ENCODE measurements at places on chromosomes 2 and 18.

- no peak for DNase-seq
These were observed 63.2 kb downstream of the ADCY3 start for GRCh38 chr2:24856791-24857211.

DNA sequence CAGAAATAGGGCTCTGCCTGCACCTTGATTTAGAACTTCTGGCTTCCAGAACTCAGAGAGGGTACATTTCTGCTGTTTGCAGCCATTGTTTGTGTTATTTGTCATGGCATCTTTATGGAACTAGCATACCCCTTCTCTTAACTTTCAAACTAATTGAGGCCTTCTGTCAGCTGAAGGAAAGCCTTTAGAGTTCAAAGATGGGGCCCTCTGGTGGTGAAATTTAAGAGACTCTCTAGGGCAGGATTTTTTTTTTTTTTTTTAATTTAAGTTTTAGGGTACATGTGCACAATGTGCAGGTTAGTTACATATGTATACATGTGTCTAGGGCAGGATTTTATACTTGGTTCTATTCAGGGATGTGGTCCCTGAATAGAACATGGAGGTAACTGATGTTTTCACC lies 260.6 kb upstream of the LINC00305 start:
- DNase-seq: no peak

DNA sequence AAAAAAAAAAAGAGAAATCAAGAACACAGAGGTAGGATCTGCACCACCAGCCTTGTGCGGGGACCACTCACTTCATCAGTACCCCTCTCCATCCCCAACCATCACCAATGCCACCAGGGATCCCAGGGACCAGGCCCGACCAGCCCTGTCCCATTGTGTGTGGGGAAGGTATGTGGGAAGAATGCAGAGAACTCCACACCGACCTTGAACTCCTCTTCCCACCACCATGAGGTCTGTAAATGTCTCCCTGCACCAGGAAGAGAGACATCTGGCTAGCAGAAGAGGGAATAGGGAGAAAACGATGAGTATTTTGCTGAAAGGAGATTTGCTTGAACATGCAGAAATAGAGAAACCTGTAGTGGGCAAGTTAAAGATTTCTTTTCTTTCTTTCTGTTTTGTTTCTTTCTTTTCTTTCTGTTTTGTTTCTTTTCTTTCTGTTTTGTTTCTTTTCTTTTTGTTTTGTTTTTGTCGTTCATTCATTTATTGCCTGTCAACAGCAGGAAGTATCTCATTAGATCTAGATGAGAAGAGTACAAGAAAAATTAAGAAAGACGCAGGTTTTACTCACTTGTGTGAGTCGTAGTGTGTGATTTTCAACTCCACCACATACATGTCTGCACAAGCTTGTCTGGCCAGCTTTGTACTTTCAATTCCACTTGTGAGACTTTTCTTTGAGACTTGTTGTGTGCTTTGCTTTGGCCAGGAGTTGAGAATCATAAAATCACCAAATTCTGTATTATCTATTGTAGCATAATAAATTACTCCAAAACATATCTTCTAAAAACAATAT lies 179.8 kb upstream of the HAAO start:
- no peak for DNase-seq

GRCh38 chr2:161067846-161068350 lies 92.3 kb upstream of the TANK start:
- no peak for DNase-seq

DNA sequence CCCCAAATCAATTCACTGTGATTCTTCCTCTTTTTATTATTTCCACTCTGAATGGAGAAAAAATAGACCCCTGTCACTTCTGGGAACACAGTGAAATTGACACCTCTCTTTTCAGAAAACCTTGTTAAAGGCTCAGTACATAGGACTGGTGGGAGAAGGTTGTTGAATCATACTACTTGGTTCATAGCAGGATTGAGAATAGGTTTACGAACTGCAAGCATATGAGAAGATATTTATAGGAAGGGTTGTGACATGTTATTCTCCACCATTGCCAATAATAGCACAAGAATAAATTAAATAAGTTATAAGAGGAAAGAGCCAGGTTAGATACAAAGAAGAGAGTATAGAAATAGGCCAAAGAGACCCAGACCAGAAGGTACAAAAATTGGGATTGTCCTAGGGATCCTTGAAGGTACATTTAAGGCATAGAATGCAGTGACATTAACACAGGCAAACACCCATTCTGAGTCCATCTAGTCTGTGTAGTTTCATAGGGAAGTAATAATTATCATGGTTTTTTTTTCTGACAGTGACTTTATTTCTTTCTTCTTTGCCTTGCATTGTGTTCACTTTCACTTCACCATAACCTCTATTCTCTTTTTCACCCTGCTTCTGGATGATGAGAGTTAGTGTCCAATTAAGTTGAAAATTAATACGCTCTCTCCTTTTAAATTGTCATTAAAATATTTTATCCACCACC lies 21.8 kb upstream of the SERPINE2 start:
- DNase-seq: no peak

DNA sequence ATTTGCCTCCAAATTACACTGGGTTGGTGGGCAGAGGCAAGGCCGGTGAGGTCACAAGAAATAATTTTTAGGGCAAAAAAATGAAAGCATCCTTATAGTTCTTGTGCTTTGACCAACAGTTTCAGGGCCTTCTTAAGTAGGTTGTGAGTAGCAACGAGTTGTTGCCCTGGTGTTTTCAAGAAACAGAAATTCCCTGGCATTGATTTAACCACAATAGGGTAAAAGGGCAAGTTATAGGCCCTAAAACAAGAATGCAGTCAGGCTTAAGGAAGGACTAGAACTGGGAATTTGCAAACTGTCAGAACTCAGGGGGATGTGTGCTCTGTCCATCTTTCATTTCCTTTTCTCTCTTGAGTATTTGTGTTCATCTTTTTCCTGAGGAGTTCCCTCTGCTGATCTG lies 46.1 kb upstream of the STPG4 start:
- no peak for DNase-seq

GRCh38 chr18:58624011-58624410 lies 4.9 kb downstream of the ALPK2 start:
- no peak for DNase-seq

- DNase-seq: no peak
These were observed 48.3 kb downstream of the TSPYL6 start for GRCh38 chr2:54207666-54208195.

GRCh38 chr2:106534471-106534870 lies 47.3 kb downstream of the CD8B2 start:
- no peak for DNase-seq

DNA sequence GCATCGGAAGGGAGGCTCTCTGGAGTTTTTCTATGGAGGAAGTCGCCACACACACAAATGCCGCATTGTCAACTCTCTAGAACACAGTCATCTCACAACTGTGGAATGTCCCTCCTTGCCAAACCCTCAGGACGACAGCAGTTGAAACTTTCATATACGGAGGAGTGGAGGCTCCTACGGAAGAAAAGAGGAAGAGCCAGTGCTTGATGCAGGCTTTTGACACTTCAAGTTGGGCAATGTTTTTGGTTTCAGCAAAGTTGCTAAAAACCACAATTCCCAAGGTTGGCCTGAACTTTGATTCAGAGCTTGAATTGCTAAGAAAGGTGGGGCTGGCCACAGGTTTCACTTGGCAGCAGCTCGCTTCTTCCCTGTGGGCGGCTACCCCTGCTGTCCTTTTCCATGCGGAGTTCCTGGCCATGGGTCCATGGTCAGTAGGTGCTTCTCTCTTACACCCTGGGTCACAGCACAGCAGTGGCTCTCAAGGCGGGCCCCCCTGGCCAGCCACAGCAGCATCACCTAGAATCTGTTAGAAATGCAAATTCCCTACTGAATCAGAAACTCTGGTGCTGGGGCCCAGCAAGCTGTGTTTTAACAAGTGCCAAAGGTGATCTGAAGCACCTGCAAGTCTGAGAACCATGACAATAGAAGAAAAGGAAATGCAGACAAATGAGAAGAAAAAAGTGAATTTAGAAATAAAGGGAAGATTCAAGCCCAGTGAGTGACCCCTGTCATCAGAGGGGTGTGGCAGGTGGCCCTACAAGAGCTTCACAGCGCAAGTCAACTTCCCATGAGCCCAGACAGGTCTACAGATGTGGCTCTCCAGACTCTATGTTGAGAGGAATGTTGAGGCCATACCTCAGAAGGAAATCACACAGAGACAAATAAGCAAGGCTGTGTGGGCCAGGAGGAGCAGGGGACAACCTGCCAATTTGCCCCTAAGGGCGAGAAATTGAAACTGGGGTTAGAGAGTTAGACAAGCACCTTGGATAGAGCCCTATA lies 856.4 kb downstream of the RNF144A start:
- DNase-seq: no peak

GRCh38 chr18:72542984-72543356 lies 1.2 kb downstream of the CBLN2 start:
- no peak for DNase-seq

DNA sequence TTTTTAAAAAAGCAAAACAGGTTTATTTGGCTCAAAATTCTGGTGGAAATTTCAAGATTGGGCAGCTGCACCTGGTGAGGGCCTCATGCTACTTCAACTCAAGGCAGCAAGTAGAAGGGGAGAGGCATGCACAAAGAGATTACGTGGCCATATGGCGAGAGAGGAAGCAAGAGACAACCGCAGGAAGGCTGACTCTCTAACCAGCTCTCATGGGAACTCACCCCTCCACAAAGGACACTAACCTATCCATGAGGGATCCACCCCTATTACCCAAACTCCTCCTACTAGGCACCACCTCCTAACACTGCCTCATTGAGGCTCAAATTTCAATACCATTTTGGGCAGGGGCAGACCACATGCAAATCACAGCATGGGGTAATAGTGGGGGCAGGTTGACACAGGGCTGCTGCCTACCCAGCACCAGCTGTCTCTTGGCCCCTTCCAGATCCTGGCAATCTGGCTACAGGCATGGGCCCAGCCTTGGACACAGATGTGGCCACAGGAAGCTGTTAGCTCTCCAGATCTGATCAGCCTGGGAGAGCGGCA lies 2.0 kb upstream of the CAPN10 start:
- no peak for DNase-seq

- DNase-seq: no peak
These were observed 47.9 kb downstream of the RBMS1 start for GRCh38 chr2:160445673-160446072.

DNA sequence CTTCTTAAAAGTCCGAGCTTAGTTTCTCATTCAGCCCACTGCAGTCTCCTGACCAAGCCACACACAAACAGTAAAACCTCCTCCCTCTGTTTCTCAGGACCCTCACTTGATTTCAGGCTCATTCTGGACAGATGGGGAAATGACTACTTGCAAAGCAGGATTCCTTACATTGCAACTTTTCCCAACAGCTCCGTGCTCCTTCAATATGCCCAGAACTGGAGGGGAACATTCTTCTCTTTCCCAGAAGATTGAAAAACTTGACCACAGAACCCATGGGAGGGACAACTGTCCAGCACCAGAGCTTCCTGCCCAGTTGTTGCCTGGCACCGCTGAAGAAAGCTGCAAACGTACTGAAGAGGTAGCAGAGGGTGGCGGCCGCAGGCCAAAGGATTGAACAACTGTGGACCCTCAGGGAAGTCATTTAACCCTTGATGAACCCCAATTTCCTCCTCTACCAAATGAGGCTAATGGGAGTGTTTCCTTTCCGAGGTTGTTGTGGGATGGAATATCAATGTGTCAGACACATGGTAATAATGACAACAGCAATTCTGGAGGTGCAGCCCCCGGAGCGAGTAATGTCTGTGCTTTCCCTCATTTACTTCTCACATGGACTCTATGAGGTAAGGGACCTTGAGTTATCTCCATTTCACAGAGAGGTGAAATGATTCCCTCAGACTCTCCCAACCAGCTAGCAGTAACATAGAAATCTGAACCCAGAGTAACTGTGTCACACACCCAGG lies 25.0 kb downstream of the BCL11A start:
- DNase-seq: no peak

- DNase-seq: no peak
These were observed 453 bp downstream of the CABLES1 start for GRCh38 chr18:23135550-23136325.

GRCh38 chr18:78822171-78822948 lies 157.3 kb upstream of the SALL3 start:
- no peak for DNase-seq

DNA sequence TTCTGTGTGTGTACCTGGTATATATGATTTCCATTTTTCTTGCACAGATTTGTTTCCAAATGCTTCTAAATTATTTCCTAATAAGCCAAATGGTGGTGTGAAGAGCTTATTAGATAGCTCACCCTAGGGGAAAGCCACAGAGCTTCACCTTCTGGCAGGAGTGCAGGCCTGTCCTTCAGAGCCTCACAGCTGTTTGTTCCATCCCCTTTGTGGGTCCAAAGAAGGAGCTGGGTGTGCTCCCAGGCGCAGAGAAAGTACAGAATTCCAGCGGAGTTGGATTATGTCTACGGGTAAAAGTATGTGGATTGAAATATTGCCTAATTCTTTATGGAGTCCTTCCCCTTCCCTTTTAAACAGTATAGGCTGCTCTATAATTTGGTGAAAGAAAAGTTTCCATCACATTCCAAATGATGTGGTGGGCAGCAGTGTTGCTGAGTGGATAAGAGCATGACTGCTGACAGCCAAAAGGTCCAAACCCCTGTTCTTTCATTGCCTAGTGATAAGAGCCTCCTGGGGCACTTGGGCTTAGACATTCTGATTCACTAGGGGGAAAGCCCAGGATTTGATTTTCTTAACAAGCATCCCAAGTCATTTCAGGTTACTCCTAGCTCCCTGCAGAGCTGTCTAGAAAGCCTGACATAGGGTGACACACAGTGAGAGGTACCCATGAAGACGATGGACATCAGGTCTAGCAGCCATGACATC lies 86.6 kb downstream of the WDSUB1 start:
- no peak for DNase-seq

DNA sequence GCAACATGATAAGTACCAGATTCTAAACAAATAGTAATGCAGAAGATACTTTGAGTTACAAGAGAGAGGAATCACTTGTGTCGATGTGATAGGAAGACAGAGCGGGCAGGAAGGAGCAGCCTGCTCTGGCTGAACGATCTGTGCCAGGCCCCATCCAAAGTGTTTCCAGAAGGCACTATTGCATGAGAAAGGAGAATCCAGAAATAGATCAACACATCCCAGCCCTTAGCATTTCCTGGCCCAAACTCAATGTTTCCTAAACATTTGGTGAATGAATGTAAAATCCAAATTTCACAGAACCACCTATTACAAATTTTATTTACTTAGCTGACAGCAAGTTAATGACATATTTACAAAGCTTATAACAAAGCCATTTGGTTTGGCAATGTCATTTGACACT lies 257.2 kb downstream of the TXNL1 start:
- no peak for DNase-seq

All from activated gamma-delta T cell treated with anti-CD3 and anti-CD28 coated beads, Interleukin-2, amount 50 U/mL, for 16 hours (primary cell).